ENCODE measurements at places on chromosomes 2 and 18.

DNA sequence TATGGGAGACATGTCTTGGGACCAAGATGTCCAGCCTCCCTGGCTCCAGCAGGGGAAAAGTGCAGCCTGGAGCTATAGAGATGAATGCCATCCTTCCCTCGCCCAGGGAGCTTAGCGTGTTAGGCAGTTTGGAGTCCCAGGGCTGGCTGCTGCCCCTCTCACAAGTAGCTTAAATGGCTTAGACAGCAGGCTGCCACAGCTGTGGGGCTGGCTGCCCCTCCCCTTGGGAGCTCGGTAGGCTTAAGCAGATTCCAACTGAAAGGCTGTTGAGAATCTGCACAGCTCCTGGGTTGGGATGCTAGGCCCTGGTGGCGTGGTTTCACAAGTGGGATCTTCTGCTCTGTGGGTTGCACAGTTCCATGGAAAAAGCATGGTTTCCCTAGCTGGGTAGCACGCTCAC is 940.5 kb upstream of the DDX18 start:
- H3K27me3 ChIP-seq, result no peaks in the 10 kb centered on the region
- no peaks in the 10 kb centered on the region for H3K36me3 ChIP-seq
- no peaks in the 10 kb centered on the region for H3K4me1 ChIP-seq
- peak; percentile 39 for DNase-seq
- H3K4me3 ChIP-seq, result no peak overlapping the region

- no peak overlapping the region for H3K4me3 ChIP-seq
- H3K27ac ChIP-seq, result no peak overlapping the region
- H3K4me1 ChIP-seq, result no peaks in the 10 kb centered on the region
- no peaks in the 10 kb centered on the region for H3K36me3 ChIP-seq
- DNase-seq, result no peak
Observed at GRCh38 chr2:42309366-42309765, 51.7 kb downstream of the COX7A2L start.

- DNase-seq, result no peak
- no peak overlapping the region for H3K27ac ChIP-seq
- H3K4me3 ChIP-seq, result no peak overlapping the region
- no peaks in the 10 kb centered on the region for H3K36me3 ChIP-seq
- no peaks in the 10 kb centered on the region for H3K4me1 ChIP-seq
Observed at GRCh38 chr18:74013955-74014354, 133.7 kb downstream of the FBXO15 start.

- H3K27ac ChIP-seq, result no peak overlapping the region
- H3K4me3 ChIP-seq, result no peak overlapping the region
- no peaks in the 10 kb centered on the region for H3K27me3 ChIP-seq
- H3K36me3 ChIP-seq, result peaks cover 83% of the 10 kb centered on the region
- H3K4me1 ChIP-seq, result peaks cover 25% of the 10 kb centered on the region
Observed at GRCh38 chr2:85648619-85649018, 19.4 kb downstream of the SFTPB start.

DNA sequence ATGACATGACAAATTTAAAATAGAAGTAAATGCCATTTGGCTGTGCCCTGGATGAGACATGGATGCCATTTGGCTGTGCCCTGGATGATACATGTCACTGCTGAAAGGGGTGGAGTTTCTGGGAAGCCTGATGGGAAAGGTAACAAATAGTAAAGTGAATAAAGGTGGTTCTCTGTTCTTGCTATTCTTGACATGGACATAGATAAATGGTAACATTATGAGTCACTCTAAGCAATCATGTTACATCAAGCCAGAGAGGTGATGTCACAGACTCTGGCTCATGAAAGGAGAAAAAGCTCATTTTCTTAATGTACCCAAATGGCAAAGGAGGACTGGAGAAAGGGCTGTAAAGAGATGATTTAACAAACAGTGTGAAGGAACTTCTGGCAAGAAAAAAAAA is 86.4 kb downstream of the EML6 start:
- no peak for DNase-seq
- H3K4me1 ChIP-seq, result no peaks in the 10 kb centered on the region
- H3K4me3 ChIP-seq, result no peak overlapping the region
- H3K27ac ChIP-seq, result no peak overlapping the region
- no peaks in the 10 kb centered on the region for H3K36me3 ChIP-seq

DNA sequence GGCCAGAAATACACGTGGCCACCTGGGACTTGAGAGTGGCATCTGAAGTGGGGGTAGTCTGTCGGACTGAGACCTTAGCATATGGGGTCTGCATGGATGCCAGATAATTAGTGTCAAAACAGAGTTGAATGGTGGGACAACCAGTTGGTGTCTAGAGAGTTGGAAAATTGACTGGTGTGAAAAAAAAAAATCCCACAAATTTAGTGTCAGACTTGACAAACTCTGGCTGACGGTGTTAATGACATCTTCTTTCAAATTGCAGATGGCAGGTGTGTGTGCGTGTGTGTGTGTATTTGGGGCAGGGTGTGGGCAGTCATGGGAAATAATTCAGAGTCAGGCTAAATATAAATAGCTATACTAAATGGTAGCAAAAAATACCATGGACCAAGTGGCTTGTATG is 365.4 kb upstream of the RGPD4 start:
- H3K27ac ChIP-seq, result no peak overlapping the region
- no peak for DNase-seq
- no peaks in the 10 kb centered on the region for H3K27me3 ChIP-seq

- DNase-seq, result peak; percentile 39
- no peaks in the 10 kb centered on the region for H3K27me3 ChIP-seq
- no peak overlapping the region for H3K4me3 ChIP-seq
- peaks cover 3% of the 10 kb centered on the region for H3K36me3 ChIP-seq
- H3K27ac ChIP-seq, result no peak overlapping the region
Observed at GRCh38 chr2:109447251-109447661, 166.5 kb downstream of the SEPTIN10 start.

DNA sequence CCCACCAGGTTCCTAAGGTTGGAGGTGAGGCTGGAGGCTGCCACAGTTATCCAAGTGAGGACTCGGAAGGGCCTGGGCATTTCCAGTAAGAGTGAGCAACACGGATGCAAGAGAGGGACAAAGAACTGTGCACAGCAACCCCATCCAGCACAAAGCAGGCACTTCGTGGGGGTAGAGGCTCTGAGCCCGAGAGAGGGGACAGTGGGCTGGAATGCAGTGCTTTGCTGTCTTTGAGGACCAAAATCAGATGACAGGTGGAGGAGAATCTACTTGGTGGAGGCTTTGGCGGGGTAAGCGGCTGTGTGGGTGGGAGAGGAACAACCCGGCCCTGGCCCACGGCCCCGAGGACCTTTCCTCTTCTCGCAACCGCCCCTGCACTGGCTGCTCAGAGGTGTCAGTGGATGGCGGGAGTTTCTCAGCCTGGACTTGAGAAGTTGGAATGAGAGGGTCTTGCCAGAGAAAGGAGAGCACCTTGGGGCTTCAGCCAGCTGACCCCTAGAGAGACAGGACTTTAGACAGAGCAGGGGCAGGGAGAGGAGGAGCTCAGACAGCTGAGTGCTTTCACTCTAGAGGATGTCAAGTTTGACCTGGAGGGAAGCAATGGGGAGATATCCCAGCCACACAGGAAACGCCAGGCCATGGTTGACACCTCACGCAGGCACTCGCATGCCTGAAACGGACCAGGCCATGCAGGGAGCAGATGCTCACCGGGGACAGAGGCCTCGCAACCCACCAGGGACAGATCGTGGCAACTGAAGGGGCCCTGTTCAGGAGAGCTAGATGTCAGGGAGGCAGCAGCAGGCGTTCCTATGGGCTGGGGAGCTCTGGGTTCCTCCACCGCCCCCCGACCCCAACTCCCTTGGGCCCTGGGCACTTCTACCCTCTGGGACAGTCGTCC is 11.6 kb downstream of the RAMP1 start:
- H3K27ac ChIP-seq, result no peak overlapping the region
- H3K27me3 ChIP-seq, result no peaks in the 10 kb centered on the region
- peaks cover 23% of the 10 kb centered on the region for H3K4me1 ChIP-seq
- no peaks in the 10 kb centered on the region for H3K36me3 ChIP-seq

DNA sequence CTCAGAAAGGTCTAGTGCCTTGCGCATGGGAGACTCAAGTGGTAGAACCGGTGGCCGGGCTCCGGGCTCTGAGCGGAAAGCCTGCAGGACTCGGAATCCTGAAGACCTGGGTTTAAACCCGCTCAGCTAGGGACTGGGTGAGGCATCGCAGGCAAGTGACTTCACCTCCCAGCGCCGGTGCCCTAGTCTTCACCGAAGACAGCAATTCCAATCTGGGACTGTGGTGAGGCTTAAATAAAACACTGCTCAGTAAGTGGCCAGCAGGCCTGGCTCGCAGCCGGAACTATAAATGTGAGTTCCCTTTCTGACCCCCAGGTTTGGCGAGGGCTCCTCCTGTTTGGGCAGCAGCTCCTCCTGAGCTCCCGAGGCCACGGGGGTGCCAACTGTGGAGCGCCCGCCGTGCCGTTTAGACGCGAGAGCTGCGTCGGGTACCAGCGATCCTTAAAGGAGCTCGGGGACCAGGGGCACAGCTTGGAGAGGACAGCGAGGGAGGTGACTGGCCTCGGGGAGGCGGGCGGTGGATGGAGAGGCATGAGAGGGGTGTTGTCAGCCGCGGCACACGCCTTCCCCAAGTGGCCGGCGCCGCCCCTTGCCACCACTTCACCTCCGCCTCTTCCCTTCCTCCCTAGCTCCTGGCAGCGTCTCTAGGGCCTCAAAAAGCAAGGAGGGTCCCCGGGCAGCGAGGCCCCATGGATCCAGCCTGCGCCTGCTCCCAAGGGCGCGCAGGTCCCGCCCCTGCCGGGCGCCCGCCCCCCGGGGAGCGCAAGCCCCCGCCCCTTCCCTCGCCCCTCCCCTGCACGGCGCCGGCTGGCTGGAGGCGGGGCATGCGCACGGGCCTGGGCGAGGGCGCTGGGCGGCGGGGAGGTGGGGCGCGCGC is 757 bp upstream of the MTCL1 start:
- peak; percentile 96 for DNase-seq
- peak overlapping the region; percentile 93 for H3K4me3 ChIP-seq
- peaks cover 68% of the 10 kb centered on the region for H3K27me3 ChIP-seq
- H3K36me3 ChIP-seq, result no peaks in the 10 kb centered on the region

DNA sequence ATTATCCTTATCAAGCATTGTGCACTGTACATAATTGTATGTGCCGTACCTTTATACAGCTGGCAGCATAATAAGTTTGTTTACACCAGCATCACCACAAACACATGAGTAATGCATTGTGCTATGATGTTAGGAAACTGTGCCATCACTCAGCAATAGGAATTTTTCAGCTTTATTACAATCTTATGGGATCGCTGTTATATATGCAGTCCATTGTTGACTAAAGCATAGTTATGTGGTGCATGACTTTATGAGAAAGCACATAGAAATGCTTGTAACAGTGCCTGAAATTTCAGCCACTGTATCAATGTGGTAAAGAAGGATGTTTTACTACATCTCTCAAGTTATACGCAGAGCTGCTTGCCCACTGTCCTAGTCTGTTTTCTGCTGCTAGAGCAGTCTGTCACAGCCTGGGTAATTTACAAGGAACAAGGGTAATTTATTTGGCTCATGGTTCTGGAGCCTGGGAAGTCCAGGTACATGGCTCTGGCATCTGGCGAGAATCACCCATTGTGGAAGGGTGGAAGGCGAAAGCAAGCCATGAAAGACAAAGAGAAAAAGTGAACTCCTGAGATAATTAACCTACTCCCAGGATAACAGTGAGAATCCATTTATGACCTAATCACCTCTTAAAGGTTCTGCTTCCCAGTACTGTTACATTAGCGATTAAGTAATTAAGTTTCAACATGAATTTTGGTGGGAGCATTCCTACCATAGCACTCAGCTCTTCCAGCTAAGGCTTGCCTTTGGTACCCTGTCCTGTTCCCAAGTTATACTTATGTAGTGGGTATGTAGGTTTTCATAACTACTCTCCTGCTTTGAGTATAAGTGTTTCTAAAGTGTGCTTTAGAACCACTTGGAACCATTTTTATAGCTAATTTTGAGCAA is 4.6 kb downstream of the MAP3K20 start:
- no peak for DNase-seq
- H3K36me3 ChIP-seq, result no peaks in the 10 kb centered on the region
- no peak overlapping the region for H3K27ac ChIP-seq
- no peak overlapping the region for H3K4me3 ChIP-seq
- H3K27me3 ChIP-seq, result peaks cover 8% of the 10 kb centered on the region
- no peaks in the 10 kb centered on the region for H3K4me1 ChIP-seq

GRCh38 chr2:189629531-189630453 is 31.5 kb upstream of the ASNSD1 start:
- no peak overlapping the region for H3K27ac ChIP-seq
- H3K4me3 ChIP-seq, result no peak overlapping the region
- H3K27me3 ChIP-seq, result no peaks in the 10 kb centered on the region
- DNase-seq, result no peak
- no peaks in the 10 kb centered on the region for H3K4me1 ChIP-seq

DNA sequence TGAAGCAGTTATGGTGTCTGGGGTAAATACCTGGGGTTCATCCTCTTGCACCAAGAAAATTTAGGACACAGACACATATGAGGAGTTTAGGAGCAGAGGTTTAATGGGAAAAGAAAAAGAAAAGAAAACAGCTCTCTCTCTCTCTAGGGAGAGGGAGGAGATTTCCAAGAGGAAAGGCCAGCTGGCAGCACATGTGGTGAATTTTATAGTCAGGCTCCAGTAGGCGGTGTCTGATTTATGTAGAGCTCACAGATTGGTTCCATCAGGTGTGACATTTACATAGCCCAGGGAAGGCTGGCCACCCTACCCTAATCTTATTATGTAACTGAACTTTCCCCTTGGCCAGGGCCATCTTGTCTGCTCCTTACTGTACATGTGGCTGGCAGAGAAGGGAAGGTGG is 297.5 kb upstream of the RGPD4 start:
- H3K36me3 ChIP-seq, result no peaks in the 10 kb centered on the region
- no peaks in the 10 kb centered on the region for H3K27me3 ChIP-seq
- no peak overlapping the region for H3K27ac ChIP-seq
- no peak for DNase-seq
- H3K4me1 ChIP-seq, result no peaks in the 10 kb centered on the region
- H3K4me3 ChIP-seq, result no peak overlapping the region

- H3K27me3 ChIP-seq, result no peaks in the 10 kb centered on the region
- no peaks in the 10 kb centered on the region for H3K4me1 ChIP-seq
- H3K27ac ChIP-seq, result no peak overlapping the region
- DNase-seq, result no peak
- no peak overlapping the region for H3K4me3 ChIP-seq
Observed at GRCh38 chr18:62061821-62062478, 124.9 kb downstream of the PIGN start.

DNA sequence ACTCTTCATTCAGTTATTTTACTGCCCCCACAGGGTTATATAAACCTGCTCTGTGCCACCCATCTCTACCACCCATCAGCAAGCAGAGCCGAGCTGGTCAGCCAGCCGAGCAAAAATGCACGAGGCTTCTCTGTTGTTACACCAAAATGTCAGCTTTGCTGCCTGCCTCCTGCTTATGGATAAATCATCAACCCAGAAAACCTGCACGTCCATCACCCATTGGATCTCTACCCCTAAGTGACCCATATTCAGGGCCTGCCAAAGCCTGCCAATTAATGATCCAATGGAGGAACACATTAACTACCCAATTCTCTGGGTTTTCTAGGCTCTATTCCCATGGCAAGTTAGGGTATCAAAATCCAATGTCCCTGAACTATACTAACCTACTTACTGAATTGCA is 365.5 kb upstream of the ACVR2A start:
- H3K36me3 ChIP-seq, result no peaks in the 10 kb centered on the region
- no peak for DNase-seq
- H3K27me3 ChIP-seq, result no peaks in the 10 kb centered on the region
- no peak overlapping the region for H3K4me3 ChIP-seq

- H3K27me3 ChIP-seq, result no peaks in the 10 kb centered on the region
- no peak overlapping the region for H3K27ac ChIP-seq
- H3K4me3 ChIP-seq, result no peak overlapping the region
- DNase-seq, result no peak
- H3K4me1 ChIP-seq, result no peaks in the 10 kb centered on the region
Observed at GRCh38 chr2:65456886-65457285, 24.5 kb upstream of the SPRED2 start.

Data from spleen (tissue), 13 donors.